ENCODE measurements at places on chromosomes 5 and 9.

GRCh38 chr5:124730381-124730780 lies 16.1 kb downstream of the ZNF608 start:
- DNase-seq: peak; percentile 90

- no peak for DNase-seq
Measured at GRCh38 chr5:44365345-44365744, 23.9 kb downstream of the FGF10 start.

DNA sequence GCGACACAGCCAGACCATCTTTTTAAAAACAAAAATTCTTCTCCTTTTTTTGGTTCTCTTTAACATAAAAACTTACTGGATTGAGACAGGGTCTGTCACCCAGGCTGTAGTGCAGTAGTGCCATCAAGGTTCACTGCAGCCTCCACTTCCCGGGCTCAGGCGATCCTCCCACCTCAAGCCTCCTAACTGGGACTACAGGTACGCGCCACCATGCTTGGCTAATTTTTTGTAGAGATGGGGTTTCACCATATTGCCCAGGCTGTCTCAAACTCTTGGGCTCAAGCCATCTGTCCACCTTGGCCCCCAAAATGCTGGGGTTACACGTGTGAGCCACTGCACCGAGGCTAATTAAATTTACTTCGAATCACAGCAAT lies 13.8 kb downstream of the HNRNPK start:
- no peak for DNase-seq

DNA sequence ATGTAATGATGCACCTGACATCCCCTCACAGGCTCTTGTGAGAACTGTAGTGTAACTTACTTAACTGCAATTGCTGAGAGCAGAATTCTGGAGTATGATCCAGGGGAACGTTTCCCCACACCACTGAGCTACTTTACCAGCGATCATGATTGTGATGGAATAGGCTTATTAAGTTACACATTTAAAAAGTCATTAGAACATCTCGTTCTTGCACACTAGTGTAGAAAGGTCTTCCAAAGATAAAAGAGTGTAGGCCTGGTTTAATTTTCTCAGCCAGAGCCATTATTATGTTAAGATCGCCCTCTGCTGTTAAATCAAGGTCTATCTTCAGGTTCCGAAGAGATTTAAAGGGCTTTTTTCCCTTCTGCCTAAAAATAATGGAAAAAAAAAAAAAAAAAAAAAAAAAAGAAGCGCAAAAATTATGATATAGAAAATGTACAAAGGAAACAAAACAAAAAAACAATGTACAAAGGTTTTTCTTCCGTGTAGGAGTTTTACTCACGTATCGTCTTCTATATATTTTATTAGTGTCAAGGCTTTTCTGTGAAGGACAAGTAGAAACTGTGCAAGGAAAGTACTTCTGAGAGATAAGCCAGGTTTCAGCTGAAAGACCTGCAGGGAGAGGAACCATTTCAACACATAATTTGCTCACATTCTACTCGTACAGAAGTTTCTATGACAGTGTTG lies 18.6 kb upstream of the MOB3B start:
- no peak for DNase-seq

DNA sequence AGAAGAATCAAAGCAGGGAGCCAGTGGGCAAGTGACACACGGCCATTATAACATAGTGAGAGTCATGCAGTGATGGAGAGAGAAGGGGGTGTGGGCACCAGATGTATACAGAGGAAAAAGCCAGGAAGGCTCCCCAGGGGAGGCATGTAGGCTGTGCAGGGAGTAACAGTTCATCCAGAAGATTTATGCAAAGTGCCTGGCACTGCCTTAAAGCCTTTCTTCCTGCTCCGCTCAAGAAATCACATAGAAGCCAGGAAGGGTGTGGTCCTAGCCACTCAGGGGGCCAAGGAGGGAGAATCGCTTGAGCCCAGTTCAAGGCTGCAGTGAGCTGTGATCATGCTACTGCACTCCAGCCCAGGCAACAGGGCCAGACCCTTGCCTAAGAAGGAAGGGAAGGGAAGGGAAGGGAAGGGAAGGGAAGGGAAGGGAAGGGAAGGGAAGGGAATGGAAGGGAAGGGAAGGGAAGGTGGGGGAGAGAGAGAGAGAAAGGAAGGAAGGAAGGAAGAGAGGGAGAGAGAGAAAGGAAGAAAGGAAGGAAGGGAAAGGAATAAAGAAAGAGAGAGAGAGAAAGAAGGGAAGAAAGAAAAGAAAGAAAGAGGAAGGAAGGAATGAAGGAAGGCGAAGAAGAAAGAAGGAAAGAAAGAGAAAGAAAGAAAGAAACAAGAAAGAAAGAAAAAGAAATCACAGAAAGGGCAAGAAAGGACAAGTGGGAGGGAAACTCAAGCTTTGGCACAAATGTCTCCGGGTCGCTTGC lies 89.8 kb downstream of the LHX2 start:
- no peak for DNase-seq

- no peak for DNase-seq
Measured at GRCh38 chr9:81473708-81474107, 215.6 kb downstream of the TLE1 start.

GRCh38 chr9:20331095-20331685 lies 291.1 kb downstream of the MLLT3 start:
- no peak for DNase-seq

DNA sequence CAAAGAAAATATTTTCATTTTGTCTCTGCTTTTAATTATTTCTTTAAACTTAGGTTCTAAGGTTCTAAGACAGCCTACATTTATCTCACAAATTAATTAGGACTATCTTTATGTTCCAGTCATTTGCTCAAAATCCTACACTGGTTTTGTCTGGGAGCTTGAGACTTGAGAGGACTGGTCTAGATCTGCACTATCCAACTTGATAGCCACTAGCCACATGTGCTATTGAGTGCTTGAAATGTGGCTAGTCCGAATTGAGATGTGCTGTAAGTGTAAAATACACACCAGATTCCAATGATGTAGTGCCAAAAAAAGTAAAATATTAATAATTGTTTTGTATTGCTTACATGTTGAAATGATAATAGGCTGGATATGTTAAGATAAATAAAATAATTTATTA lies 7.2 kb downstream of the CDC37L1 start:
- no peak for DNase-seq

DNA sequence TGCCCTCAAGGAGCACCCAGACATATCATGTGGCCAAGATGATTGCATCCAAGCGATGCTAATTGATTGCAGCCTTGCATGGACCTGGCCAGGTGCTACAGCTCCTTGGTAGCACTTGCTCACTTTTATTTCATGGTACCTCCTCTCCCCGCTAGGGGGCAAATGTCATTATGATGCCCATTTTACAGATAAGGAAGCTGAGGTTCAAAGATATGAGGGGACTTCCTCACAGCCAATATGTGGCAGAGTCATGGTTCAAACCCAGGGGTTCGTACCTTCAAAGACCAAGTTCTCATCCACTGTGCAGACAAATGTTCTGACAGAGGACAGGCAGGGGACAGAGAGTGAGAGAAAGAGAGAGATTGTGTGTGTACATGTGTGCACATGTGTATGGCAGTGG lies 21.9 kb upstream of the KCNMB1 start:
- DNase-seq: no peak

DNA sequence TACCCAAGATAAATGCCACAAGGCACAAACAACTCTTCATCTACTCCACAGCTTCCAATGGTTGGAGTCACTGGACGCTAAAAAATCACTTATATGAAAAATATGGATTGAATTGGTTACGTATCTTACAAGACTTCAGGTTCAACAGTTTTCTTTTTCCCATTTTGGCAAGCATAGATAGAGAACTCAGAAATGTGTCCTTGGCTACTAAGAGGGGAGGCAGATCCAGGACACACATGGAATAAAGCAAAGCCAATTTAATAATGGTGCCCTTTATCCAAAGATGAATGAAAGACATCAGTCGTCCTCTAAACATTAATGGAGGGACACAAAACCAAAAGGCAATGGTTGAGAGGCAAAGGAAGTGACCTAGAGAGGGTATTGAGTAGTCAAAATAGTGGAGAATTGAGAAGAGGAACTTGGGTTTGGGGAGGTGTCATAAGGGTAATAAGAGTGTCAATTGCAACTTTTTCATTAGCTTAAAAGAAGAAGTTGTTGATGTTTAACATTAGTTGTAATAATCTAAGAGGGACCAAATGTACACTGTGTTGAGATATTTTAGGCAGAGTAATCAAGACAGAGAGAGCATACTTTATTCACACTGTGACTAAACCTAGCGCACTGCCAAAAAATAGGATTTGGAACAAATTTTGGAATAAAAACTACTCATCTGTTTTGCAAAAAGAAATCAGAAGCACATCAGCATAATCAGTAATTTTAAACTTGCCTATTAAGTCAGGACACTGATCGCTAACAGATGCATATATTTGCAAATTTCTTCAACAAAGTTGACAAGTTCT lies 308.2 kb downstream of the ARL15 start:
- DNase-seq: no peak

GRCh38 chr5:76299592-76299991 lies 103.5 kb upstream of the IQGAP2 start:
- no peak for DNase-seq

DNA sequence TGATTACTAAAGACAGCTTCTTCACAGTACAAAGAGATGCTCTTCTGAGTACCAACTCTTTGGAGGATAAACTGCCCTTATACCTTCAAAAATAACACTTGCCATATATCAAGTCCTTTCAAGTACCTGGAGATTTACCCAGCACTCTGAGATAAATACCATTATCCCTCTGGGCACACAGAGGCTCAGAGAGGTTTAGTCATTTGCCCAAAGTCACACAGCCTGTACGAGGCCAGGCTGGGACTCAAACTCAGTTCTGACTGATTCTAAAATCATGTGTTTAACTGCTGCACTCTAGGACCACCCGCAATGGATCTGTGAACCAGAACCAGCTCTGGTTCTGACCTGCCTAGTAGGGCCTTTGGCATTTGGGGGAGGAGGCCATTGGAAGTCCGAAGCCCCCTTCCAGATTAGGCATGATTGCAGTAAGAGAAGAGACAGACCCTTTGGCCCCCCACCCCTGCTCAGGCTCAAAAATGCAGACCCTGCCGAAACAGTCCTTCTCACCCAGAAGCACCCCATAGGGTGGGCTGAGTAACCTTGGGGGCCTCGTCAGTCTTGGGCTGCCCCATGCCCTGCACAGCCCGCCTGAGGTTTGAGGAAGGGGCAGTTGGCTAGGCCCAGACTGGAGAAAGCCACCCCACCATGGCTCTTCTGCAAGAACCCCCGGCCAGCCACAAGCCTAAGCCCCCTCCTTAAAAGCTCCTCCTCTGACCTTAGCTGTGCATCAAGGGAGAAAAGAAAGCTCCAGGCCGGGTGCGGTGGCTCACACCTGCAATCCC lies 32.8 kb upstream of the IL17B start:
- DNase-seq: no peak
